ENCODE measurements at places on chromosomes 5 and 9.

DNA sequence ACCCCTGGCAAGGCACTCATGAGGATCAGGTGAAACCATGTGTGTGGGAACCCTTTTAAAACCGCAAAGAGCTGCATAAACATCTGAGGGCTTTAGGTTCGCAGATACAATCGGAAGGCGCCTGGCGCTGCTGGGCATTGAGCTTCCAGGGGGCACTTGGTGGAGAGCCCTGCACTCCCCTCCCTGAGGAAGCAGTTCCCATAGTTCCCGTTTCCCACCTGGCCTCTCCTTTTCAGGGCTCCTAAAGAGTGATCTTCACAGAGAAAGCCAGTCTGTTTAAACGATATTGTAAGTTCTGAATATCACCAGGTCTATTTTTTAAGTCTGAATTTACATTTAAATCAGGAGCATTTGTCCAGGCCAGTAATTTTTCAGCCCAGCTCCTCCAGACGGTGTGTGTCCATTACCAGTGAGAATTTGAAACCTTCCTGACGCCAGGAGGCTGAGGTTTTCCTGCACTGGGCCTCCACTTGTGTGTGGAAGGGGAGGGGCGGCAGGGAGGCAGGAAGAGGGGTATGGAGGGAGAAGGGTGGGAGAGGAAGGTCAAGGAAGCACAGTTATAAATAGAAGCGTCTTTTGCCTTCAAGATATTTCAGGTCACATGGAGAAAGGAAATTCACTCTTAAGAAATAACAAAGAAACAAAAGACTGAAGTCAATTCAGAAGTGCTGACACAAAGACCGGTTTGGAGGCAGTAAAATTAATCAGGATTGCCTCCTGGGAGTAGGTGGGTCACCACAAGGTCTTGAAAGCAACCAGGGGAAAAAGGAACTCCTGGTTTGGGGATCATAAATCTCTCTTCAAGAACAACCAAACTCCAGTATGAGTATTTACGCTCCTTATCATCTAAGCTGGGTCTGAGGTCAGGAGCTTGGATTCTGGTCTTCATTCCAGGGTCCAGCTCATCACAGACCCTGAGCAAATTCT lies 14.3 kb upstream of the MGAT1 start:
- DNase-seq: no peak

DNA sequence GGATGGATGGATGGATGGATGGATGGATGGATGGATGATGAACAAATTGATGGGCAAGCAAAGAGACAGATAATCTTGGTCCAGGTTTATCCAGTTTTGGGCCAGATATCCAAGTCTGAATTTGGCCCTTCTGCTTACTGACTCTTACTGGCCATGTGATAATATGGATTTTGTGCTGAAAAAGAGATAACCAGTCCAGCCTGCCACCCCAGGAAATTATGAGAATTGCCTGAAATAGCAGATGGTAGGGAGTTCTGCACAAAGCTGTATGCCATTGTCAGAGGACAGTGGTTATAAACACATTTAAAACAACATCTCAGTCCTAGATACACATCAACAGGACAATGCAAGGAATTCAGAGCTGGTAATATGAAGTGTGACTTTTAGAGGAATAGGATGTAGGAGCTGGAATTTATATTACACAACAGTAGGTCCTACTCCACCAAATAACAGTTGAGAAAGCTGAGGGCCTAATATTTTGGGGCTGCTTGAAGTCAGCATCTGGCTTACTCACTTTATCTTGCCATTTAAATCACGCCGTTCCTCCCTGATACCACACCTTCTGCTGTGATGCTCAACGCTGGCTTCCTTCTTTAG lies 9.0 kb upstream of the FAT2 start:
- DNase-seq: no peak

GRCh38 chr5:175448276-175448675 lies 4.3 kb upstream of the DRD1 start:
- DNase-seq: no peak

DNA sequence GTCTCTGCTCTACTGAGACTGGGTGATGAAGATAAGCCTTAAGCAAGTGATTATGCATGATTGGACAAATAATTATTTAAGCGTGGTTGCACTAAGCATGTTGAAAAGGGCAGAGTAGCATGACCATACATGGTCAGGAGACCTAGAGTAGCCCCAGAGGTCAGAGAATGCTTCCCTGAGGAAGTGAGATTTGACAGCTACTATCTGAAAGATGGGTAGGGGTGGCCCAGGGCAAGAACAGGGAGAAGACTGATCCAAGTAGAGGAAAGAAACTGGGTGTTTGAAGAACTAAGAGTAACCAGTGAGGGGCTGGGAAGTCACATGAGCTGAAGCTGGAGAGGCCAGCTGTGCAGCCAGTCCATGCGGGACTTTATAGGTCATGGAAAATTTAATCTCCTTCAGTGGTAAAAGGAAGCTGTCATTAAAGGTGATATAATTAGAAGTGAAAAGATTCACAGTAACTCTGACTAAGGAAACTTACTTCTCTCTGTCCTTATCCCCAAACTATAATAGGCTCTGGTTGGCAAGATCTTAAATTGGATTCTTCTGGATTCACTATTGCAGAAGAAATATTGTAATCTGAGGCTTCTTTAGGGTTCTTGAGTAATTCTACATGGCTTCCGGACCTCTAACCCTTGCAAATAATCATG lies 35.2 kb downstream of the YIPF5 start:
- DNase-seq: no peak

- no peak for DNase-seq
These were observed 52.5 kb upstream of the NCS1 start for GRCh38 chr9:130119519-130120298.

GRCh38 chr5:125298746-125299379 lies 552.4 kb upstream of the ZNF608 start:
- no peak for DNase-seq

Data from NCI-H460 (cell line).